Spinal cord (tissue), 10 donors: ENCODE measurements at places on chromosomes 5 and 9. TPM values are rescaled to one million over a fixed set of nuclear protein-coding genes. Genes with fewer than 3 reads are reported as not detected.

The MTREX gene
- 92.6 TPM for total RNA-seq

The NTRK2 gene
- total RNA-seq, result 126 TPM

The TMEM232 gene
- 20.3 TPM for total RNA-seq

The CCL21 gene
- total RNA-seq, result 0.44 TPM

The GRM6 gene
- under 0.01 TPM for total RNA-seq

The NPDC1 gene
- 82.7 TPM for total RNA-seq
